ENCODE measurements at places on chromosomes 1 and 21. TPM values are rescaled to one million over a fixed set of nuclear protein-coding genes. Genes with fewer than 3 reads are reported as not detected.

The SELP gene
- total RNA-seq, result not detected

The OLFML2B gene
- not detected for total RNA-seq

The SLC1A7 gene
- not detected for total RNA-seq

The CHRM3 gene
- total RNA-seq, result not detected

The KCNK1 gene
- total RNA-seq, result not detected

The AHCYL1 gene
- 40.9 TPM for total RNA-seq

The ST6GALNAC5 gene
- not detected for total RNA-seq

The SDHC gene
- 27.1 TPM for total RNA-seq

The FAM76A gene
- 18.8 TPM for total RNA-seq

The ANGPTL3 gene
- 0.51 TPM for total RNA-seq

The AVPR1B gene
- not detected for total RNA-seq

The BMP8A gene
- total RNA-seq, result not detected

The MAP3K21 gene
- total RNA-seq, result not detected

GRCh38 chr1:52125736-52126359, 16.0 kb upstream of the ZFYVE9 start:
- no peaks in the 10 kb centered on the region for H3K27me3 ChIP-seq
- H3K4me1 ChIP-seq, result peaks cover 20% of the 10 kb centered on the region
- H3K4me3 ChIP-seq, result no peak overlapping the region
- no peaks in the 10 kb centered on the region for H3K36me3 ChIP-seq
- H3K27ac ChIP-seq, result no peak overlapping the region
- no peak for DNase-seq

DNA sequence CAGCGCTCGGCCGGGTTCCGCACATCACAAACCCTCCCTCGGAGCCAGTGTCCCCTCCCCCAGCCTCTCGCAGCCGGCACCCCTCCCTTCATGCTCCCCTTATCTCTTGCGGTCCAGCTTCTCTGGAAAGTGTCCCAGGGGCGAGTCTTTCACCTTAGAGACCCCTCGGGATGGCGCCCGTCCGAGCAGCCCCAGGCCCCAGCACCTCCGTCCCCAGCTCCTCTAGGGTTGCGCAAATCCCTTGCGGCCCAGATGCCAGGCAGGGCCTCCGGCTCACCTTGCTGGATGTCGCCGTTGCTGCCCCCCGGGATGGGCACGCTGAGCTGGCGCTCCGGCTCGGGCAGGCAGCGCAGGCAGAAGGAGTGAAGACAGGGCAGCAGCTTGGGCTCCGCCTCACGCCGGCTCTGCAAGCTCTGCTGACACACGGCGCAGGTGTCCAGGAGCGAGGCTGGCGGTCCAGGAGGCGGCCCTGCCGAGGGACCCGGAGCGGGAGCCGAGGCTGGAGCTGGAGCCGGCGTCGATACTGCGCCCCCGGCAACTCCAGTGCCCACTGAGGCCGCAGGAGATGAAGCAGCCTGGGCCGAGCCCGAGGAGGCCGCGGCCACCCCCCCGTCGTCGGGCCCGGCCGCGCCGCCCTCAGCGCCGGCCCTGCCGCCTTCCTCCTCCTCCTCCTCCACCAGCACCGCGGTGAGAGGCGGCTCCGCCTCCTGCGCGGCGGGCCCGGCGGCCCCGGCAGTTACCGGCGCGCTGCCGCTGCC, 550 bp downstream of the TRIM33 start:
- peak overlapping the region; percentile 86 for H3K27ac ChIP-seq
- peaks cover 53% of the 10 kb centered on the region for H3K4me1 ChIP-seq
- peak overlapping the region; percentile 93 for H3K4me3 ChIP-seq
- H3K27me3 ChIP-seq, result no peaks in the 10 kb centered on the region
- peaks cover 2% of the 10 kb centered on the region for H3K36me3 ChIP-seq

DNA sequence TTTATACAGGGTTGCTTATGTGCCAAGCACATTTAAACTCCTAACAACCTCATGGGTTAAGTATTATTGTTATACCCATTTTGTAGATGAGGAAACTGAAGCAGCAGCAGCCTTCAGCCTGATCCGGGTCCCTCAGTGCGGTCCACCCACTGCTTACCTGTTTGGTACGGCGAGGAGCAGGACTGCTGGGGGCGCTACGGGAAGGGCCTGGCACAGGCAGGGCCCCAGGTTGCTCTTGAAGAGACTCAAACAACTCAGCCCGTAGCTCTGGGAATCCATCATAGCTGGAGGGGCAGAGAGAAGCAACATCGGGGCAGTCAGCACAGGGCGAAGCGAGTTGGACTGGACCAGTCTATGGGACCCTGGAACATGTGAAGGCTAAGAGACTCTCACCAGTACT, 9.2 kb downstream of the DENND4B start:
- H3K27me3 ChIP-seq, result no peaks in the 10 kb centered on the region
- H3K4me3 ChIP-seq, result no peak overlapping the region
- H3K36me3 ChIP-seq, result peaks cover 62% of the 10 kb centered on the region
- H3K27ac ChIP-seq, result no peak overlapping the region
- no peak for DNase-seq
- H3K4me1 ChIP-seq, result no peaks in the 10 kb centered on the region

GRCh38 chr1:216721062-216721461, 2.2 kb downstream of the ESRRG start:
- H3K4me1 ChIP-seq, result no peaks in the 10 kb centered on the region
- H3K4me3 ChIP-seq, result no peak overlapping the region
- DNase-seq, result no peak
- H3K27me3 ChIP-seq, result peaks cover 3% of the 10 kb centered on the region

DNA sequence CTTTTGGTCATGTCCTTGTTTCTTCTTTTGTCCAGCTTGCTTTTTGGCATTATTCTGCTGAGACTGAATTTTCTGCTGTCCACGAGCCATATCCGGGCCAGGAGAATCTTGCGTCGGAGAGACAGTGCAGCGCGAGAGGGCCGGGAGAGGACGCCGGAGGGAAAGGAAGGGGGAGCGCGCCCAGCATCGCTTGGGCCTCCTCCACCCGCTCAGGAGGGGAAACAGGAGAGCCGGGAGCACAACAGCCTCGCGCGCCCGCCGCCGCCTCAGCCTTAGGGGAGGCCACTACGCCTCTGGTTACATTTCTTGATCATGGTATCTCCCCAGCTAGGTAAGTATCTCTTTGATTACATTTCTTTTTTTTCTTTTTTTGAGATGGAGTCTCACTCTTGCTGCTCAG, 7.4 kb upstream of the DEGS1 start:
- H3K4me1 ChIP-seq, result 0 out of 2 replicates have a peak, but pooled peaks cover 1% of the 10 kb centered on the region
- no peaks in the 10 kb centered on the region for H3K27me3 ChIP-seq
- no peak overlapping the region for H3K27ac ChIP-seq
- DNase-seq, result no peak
- no peak overlapping the region for H3K4me3 ChIP-seq

DNA sequence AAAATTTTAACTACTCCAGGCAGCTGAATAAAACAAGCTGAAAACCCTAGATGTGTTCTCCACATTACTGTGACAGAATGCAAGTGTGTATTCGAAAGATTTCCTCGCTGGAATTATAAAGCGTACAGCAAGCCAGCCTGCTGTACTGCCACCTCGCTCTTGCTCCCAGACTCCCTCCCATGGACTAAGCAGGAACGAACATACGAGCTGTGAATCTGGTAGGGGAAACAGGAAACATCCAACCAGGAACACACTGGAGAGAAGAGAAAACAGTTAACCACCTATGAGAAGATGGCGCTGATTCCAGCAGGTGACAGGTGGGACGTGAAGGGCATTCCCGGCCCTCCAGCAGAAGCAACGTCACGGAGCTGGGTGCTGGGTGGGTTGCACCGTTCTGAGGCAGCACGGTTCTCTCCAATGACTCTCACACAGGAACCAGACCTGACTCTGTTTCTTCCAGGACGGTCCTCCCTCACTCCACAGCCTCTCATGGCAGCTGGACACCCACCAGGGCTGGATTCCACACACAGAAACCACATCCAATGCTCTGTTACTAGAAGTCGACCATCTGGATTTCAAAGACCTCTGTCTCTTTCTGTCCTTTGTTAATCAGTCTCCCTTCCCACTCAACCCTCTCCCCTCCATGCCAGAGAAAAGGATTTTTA, 219.2 kb downstream of the RERE start:
- no peak overlapping the region for H3K27ac ChIP-seq
- no peak overlapping the region for H3K4me3 ChIP-seq
- H3K27me3 ChIP-seq, result no peaks in the 10 kb centered on the region
- peaks cover 18% of the 10 kb centered on the region for H3K4me1 ChIP-seq
- peaks cover 23% of the 10 kb centered on the region for H3K36me3 ChIP-seq

GRCh38 chr1:205387845-205388244, 31.1 kb upstream of the KLHDC8A start:
- H3K4me3 ChIP-seq, result no peak overlapping the region
- no peaks in the 10 kb centered on the region for H3K27me3 ChIP-seq
- H3K27ac ChIP-seq, result no peak overlapping the region
- peaks cover 20% of the 10 kb centered on the region for H3K4me1 ChIP-seq
- DNase-seq, result no peak

DNA sequence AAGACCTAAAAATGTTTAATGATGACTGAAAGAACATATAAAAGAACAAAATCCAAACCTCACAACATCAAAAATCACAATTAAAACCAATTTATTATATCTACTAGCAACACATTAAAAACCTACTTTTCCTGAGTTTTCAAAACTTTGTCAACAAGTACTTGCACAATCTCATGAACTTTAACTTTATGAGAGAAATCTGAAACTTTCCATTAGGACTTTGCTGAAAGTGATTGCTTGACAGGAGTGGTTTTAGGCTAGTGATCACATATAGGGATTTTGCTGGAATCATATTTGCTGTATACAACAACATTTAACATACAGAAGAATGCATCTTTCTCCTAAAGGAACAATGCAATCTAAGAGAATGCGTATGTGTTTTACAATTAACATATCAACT, 13.2 kb downstream of the HNRNPR start:
- no peaks in the 10 kb centered on the region for H3K27me3 ChIP-seq
- peaks cover 16% of the 10 kb centered on the region for H3K36me3 ChIP-seq
- no peak overlapping the region for H3K27ac ChIP-seq
- H3K4me1 ChIP-seq, result 0 out of 2 replicates have a peak, but pooled peaks cover 8% of the 10 kb centered on the region

DNA sequence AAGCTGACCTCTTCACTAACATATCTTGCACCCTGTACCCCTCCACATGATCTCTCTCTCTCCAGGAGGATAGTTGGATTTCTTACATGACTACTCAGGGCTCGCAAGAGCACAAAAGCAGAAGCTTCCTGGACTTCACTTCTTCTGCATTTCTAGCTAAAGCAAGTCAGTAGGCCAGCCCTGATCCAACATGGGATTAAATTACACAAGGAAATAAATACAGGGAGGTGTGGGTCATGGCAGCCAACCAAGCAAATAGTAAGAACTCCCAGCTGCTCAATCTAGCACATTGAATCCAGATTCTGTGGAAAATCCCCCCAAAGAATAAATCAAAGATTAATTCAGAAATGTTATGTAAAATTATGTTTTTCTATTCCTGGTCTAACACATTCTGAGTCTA, 33.3 kb downstream of the KLHDC7A start:
- no peak overlapping the region for H3K4me3 ChIP-seq
- H3K4me1 ChIP-seq, result peaks cover 20% of the 10 kb centered on the region
- DNase-seq, result no peak

- H3K27ac ChIP-seq, result no peak overlapping the region
- peaks cover 49% of the 10 kb centered on the region for H3K36me3 ChIP-seq
- no peak for DNase-seq
- H3K4me3 ChIP-seq, result no peak overlapping the region
Measured at GRCh38 chr1:42951588-42951987, 7.1 kb downstream of the SLC2A1 start.

DNA sequence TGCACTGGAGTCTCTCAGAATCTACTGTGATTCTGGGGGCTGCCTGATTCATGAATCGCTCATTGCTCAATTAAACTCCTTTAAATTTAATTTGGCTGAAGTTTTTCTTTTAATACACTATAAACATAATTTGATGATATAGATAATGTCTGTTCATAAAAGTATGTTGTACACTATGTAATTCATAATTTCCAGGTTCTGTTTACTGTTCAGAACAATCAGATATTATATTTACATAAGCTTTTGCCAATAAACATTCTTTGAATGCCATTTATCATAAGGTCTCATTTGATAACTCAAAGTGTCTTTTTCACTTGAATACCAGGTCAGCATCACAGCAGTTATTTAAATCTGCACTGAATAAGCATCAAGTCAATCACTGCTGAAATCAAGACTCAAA, 39.6 kb downstream of the PIGK start:
- H3K4me1 ChIP-seq, result no peaks in the 10 kb centered on the region
- H3K4me3 ChIP-seq, result no peak overlapping the region
- H3K27me3 ChIP-seq, result no peaks in the 10 kb centered on the region
- H3K27ac ChIP-seq, result no peak overlapping the region

- no peak overlapping the region for H3K27ac ChIP-seq
- H3K36me3 ChIP-seq, result no peaks in the 10 kb centered on the region
- DNase-seq, result no peak
Measured at GRCh38 chr1:85847356-85847755, 139.1 kb upstream of the ZNHIT6 start.

- H3K4me3 ChIP-seq, result no peak overlapping the region
- no peak overlapping the region for H3K27ac ChIP-seq
- no peak for DNase-seq
- H3K27me3 ChIP-seq, result no peaks in the 10 kb centered on the region
Measured at GRCh38 chr1:101005871-101006270, 19.7 kb downstream of the DPH5 start.

DNA sequence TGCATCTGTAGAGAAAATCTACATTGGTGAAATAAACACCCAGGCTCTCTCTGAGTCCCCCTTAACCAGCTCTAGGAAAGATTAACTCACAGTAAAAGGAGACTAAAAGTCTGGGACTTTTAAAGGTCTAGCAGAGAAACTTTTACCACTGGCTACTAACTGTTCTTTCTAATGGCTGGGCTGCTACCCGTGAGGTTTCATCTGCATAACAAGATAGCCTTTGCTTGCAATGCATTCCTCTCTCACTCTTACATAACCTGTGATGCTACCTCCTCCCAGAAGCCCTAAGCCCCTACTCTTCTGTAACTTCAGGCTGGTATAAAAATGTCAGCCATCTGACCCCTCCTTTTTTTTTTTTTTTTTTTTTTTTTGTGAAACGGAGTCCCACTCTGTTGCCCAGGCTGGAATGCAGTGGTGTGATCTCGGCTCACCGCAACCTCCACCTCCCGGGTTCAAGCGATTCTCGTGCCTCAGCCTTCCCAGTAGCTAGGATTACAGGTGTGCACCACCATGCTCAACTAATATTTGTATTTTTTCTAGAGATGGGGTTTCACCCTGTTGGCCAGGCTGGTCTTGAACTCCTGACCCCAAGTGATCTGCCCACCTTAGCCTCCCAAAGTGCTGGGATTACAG, 344.2 kb downstream of the RGS7 start:
- no peaks in the 10 kb centered on the region for H3K36me3 ChIP-seq
- H3K4me1 ChIP-seq, result no peaks in the 10 kb centered on the region
- H3K27ac ChIP-seq, result no peak overlapping the region

- no peaks in the 10 kb centered on the region for H3K4me1 ChIP-seq
- H3K27ac ChIP-seq, result no peak overlapping the region
- no peak overlapping the region for H3K4me3 ChIP-seq
- DNase-seq, result no peak
- H3K27me3 ChIP-seq, result no peaks in the 10 kb centered on the region
- H3K36me3 ChIP-seq, result no peaks in the 10 kb centered on the region
Measured at GRCh38 chr1:188406636-188407035, 1577.9 kb downstream of the PLA2G4A start.

DNA sequence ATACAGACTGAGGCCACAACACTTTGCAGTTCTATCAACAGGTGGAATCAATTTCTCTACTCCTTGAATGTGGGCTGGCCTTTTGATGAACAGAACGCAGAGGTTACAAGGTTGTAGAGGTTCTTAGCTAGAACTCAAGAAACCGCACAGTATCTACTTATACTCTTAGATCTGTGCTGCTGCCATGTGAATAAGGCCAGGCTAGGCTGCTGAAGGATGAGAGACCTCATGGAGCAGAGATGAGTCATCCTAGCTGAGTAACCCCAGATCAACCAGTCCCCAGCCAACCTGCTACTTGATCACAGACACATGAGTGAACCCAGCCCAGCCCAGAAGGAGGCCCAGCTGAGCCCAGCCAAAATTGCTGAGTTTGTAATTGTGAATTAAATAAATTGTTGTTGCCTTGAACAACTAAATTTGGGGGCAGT, 35.3 kb upstream of the BCAR3 start:
- H3K27me3 ChIP-seq, result no peaks in the 10 kb centered on the region
- DNase-seq, result no peak
- H3K4me1 ChIP-seq, result peaks cover 23% of the 10 kb centered on the region
- H3K4me3 ChIP-seq, result no peak overlapping the region
- H3K27ac ChIP-seq, result no peak overlapping the region

Measured in HepG2 (cell line).